ENCODE measurements at places on chromosomes 3 and 15. TPM values are rescaled to one million over a fixed set of nuclear protein-coding genes. Genes with fewer than 3 reads are reported as not detected.

The RBMS3 gene
- total RNA-seq, result 14.9 TPM

The EPHA3 gene
- not detected for total RNA-seq

The C3orf85 gene
- total RNA-seq, result not detected

The FANCD2OS gene
- total RNA-seq, result not detected

The SPATA12 gene
- total RNA-seq, result 1.9 TPM

The FBXW12 gene
- total RNA-seq, result not detected

The MOBP gene
- total RNA-seq, result not detected

The LTF gene
- not detected for total RNA-seq

The FBXL2 gene
- total RNA-seq, result 33.1 TPM

- peak; percentile 30 for DNase-seq
Observed at GRCh38 chr3:188507244-188507720, 353.3 kb downstream of the LPP start.

DNA sequence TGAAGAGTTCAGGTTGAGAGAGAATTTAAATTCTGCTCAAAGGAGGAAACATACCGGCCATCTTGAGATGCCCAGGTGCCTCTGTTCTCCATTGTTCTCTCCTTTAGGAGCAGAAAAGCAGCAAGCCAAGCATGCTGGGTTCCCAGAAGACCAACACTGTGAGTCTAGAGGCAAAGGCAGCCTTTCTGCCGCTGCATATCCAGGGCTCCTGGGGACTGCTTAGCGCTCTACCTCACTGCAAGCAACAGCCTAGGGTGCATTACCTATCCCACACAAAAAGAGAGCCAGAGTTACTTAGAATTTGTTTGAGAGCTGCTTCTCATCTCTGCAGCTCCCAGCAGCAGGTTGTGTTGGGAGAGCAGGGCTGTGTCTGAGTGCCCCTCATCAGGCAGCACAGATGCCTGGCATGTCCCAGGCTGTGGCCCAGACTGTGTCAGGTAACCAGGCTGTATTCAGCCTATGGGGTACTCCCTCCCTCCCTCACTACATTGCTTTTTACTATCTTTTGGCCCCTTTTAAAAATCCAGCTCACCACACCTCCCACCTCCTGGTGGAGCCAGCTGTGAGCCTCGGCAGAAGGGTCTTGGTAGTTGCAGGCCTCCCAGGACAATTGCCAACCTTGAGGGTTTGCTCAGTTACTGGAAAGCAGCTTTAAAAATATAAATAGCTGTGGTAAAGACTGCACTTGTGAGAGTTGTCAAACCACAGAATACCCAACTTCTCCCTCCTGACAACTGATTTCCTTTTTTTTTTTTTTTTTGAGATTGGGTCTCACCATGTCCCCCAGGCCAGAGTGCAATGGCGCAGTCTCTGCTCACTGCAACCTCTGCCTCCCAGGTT is 30.2 kb downstream of the BCL2L10 start:
- DNase-seq, result no peak

DNA sequence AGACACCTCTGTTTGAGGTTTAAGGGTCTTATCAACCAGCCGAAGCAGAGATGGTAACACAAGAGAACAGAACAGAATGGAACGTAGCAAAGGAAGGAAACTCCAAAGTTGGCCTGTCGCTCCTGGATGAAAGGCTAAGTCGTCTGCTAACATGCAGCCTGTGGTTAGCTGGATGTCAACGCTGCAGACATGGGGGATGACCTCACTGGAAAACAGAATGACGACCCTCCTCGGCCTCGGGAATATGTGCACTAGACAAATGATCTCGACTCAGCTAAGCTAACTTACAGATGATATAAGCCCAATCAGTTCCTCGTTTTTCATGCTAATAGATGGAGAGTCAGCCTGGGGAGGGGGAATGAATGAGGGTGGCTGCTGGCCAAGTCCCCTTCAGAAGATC is 177.8 kb upstream of the LRTM1 start:
- DNase-seq, result no peak

- DNase-seq, result peak; percentile 33
Observed at GRCh38 chr3:108305484-108306172, 9.3 kb downstream of the HHLA2 start.

GRCh38 chr15:48868536-48868935 is 9.4 kb upstream of the EID1 start:
- DNase-seq, result peak; percentile 74

DNA sequence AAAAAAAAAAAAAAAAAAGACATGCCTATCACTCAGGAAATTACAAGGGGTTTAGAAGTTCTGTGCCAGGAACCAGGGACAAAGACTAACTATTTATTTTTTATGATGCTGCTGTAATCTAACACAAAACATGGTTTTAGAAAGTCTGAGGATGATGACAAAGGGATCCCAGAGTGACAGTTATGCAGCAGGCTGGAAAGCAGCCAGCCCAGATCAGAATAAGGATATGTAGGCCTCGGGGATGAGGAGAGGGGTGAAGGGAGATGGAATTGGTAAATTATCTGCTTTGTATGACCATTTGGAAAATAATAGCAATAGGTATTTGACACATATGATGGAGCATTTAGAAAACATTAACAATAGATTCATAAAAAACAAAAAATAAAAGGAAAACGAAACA is 34.1 kb upstream of the NMD3 start:
- DNase-seq, result no peak

DNA sequence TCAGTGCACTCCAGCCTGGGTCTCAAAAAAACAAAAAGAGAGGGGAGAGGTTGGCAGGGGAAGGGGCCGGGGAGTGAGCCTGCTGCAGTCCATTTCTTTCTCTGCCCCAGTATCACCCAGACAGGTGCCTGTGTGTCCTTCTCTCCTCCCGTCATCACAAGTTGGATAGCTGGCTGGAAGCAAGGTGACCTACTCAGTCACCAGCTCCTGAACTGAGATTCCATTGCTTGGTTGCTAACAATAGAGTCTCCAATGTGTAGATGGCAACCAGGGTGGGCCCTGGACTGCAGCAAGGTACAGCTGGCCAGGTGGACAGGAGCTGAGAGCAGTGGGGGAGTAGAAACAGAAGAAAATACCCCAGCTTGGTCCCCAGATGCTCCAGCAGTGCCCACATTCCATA is 4.6 kb downstream of the LRRC2 start:
- no peak for DNase-seq

GRCh38 chr3:160400702-160401150 is 1.3 kb downstream of the SMC4 start:
- no peak for DNase-seq

GRCh38 chr3:135172191-135172869 is 377.3 kb downstream of the EPHB1 start:
- DNase-seq, result no peak

GRCh38 chr3:29065211-29065785 is 215.6 kb upstream of the RBMS3 start:
- peak; percentile 95 for DNase-seq

- DNase-seq, result peak; percentile 57
Observed at GRCh38 chr3:118817748-118818165, 216.9 kb downstream of the IGSF11 start.

- no peak for DNase-seq
Observed at GRCh38 chr3:53218131-53218530, 37.7 kb downstream of the TKT start.

DNA sequence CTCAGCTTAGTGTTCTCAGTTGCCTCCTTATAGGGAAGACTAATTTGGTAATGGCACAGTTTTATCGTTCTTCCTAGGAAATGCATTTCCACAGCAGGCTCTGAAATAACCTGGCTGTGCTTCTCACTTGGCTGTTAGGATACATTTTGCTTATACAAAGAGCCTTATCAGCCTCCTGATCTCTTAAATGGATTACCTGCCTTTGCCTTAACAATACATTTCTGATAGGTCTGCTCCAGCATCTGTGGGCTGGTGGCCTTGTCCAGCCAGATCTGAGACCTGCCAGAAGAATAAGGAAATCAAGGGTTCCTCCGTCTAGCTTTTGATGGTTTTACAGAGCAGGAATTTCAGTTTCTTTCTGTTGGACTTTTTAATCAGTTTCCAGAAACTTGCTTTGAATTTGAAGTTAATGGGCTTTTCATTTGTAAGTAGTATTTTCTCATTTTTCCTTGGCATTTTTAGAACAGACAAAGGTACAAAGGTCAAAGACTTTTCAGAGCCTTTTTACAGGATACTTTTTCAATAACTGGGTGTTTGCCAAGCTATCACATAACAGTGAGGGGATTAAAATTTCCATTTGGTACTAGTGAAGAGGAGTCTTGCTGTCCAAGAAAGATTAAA is 116.3 kb downstream of the AKAP13 start:
- DNase-seq, result no peak
